Immature natural killer cell (primary cell): ENCODE measurements at places on chromosomes 6 and 20.

GRCh38 chr6:38068854-38069590, 249.5 kb downstream of the ZFAND3 start:
- DNase-seq, result no peak

DNA sequence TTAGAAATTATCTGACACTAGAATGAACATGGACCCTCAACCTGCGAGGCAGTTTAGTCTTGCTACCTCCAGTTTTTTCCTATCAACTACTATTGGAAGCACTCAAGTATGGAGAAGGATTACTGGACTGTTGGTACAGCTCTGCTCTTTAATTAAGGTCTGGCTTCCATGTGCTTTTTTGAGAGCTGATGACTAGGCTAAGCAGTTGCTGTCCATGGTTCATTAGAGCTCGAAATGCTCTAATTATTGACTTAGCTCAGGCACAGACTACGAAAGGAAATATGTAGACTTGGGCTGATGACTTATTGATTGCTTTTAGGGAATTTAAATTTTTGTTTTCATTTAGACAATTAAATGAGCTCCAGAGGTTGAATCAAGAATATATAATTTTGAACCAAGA, 1281.6 kb downstream of the HACE1 start:
- DNase-seq, result no peak

DNA sequence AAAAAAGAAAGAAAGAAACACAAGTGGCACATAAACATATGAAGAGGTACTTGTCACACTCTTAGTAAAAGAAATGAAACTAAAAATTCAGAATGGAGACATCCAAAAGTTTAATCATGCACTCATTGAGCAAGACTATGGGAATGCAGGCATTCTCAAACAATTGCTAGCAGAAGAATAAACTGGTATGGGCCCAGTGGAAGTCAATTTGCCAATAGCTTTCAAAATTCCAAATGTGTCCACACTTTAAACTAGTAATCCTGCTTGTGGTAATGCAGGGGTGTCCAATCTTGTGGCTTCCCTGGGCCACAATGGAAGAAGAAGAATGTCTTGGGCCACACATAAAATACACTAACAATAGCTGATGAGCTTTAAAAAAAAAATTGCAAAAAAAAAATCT, 97.4 kb downstream of the EPB41L2 start:
- no peak for DNase-seq

GRCh38 chr20:59996108-59996507, 37.9 kb downstream of the CDH26 start:
- no peak for DNase-seq

DNA sequence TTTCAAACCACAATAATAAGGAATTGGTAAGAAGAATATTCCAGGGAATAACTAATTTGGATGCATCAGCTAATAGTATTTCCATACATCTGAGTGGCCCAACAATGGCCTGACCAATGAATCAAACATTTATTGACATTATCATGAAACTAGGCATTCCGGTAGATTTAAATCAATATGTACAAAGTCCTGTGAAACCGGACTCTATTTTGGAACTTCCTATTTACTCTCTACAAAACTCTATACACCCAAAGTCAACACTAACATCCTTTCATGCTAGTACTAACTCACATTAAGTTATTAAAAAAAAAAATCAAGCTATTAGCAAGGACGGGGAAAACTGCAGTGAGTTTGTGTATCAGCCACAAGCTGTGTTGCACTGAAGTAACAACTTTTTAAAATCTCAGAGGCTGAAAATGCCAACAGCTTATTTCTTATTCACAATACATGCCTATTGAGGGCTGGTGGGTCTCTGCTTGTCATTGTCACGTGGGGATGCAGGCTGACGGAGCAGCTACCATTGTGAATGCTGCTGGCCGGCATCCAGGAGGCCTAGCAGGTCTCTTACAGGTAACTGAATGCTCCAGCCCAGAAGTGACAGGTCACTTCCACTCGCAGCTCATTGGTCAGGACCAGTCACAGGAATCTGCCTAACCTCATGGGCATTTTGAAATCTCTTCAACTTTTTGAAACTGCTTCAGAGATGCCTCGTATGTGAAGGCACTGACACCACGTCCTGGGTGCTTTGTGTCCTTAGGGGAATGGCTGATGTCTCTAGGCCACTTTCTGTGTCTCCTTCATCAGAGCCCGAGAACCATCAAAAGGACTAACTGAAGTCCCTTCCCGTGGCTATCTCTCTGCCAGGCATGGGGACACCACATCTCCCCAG, 76.3 kb downstream of the SLC22A23 start:
- DNase-seq, result no peak

DNA sequence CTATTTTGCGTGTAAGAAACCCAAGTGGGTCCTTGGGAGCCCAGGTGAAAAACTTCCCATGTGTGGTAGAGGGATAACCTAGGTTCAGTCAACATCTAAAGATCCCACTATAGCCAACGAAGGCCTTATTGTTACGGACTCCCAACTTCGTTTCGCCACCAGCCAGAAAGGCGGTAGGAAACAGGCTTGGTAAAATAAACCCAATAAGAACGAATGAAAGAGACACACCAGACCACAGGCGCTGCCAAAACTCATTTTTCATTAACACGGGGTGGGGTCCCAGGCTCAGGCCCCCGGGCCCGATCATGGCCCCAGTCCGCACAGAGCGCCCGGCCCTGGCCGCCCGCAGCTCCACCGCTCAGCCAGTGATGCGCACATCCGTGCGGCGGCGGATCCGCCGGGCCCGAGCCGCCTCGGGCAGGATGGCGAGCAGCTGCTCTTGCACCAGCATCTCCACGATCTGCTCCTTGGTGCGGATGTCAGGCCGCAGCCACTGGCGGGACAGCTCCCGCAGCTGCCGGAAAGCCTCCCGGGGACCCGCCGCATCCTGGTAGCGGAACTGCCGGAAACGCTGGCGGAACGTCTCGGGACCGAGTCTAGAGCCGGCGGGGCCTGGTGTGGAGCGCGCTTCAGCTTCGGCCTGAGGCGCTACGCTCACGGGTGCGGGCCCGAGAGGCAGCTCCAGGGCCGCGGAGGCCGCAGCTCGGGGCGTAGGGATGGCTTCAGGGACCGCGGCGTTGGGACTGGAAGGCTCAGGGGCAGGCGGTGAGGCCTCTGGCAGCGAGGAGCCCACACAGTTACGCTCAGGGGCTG, 709 bp downstream of the SCAND1 start:
- DNase-seq, result peak; percentile 74

DNA sequence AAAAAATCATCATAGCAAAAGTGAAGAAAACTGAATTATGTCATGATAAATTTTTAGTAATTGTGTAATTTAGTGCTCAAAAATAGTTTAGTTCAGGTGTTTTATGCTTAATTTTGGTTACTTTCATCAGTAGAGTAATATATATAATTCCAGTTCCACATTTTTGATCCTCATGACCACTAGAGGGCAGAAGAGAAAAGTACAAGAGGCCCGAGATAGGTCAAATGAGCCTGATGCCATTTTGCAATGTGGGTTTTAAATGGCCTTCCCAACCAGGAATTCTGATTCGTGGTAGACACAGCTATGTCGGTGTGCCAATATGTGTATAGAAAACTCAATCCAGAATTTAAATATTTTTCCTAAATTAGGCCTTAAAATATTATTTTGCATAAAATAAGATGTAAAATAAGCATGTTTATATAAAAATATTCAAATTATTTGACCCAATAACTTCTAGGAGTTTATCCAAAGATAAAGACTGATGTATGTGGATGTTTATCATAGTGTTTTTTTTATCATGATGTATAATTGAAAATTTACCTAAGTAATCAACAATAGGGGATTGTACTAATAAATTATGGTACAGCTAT, 159.7 kb upstream of the RPS6KA2 start:
- DNase-seq, result peak; percentile 30

- DNase-seq, result no peak
Observed at GRCh38 chr20:64067733-64068307, 4.8 kb downstream of the TCEA2 start.

DNA sequence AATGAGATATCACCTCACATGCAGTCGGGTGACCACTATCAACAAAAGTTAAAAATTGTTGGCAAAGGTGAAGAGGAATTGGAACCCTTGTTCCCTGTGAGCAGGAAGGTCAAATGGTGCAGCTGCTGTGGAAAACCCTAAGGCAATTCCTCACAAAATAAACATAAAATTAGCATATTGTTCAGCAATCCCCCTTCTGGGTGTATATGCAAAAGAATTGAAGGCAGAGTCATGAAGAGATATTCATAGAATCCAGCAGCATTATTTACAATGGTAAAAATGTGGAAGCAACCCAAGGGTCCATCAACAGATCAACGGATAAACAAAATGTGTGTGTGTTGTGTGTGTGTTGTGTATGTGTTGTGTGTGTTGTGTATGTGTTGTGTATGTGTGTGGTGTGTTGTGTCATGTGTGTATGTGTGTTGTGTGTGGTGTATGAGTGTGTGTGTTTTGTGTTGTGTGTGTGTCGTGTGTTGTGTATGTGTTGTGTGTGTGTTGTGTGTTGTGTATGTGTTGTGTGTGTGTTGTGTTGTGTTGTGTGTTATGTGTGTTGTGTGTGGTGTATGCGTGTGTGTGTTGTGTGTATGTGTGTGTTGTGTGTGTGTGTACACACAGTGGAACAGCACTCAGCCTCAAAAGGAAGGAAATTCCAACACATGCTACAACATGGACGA, 245.1 kb downstream of the ERMARD start:
- no peak for DNase-seq

DNA sequence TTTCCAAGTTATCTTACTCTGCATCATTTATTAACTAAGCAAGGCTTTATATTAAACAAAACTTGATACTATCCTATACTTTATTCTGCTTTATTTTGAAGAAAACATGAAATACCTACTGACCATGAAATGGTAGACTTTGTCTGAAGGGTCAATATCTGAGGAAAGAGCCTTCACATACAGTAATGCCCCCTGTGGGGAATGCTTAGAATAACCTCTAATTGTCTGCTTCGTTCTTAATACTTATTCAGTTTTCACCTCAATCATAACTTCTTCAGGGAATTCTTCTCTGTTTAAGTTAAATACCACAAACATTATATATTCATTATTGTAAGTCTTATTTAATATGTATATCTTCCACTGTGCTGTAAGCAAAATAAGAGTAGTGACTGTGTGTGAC, 498.9 kb upstream of the MANEA start:
- no peak for DNase-seq

DNA sequence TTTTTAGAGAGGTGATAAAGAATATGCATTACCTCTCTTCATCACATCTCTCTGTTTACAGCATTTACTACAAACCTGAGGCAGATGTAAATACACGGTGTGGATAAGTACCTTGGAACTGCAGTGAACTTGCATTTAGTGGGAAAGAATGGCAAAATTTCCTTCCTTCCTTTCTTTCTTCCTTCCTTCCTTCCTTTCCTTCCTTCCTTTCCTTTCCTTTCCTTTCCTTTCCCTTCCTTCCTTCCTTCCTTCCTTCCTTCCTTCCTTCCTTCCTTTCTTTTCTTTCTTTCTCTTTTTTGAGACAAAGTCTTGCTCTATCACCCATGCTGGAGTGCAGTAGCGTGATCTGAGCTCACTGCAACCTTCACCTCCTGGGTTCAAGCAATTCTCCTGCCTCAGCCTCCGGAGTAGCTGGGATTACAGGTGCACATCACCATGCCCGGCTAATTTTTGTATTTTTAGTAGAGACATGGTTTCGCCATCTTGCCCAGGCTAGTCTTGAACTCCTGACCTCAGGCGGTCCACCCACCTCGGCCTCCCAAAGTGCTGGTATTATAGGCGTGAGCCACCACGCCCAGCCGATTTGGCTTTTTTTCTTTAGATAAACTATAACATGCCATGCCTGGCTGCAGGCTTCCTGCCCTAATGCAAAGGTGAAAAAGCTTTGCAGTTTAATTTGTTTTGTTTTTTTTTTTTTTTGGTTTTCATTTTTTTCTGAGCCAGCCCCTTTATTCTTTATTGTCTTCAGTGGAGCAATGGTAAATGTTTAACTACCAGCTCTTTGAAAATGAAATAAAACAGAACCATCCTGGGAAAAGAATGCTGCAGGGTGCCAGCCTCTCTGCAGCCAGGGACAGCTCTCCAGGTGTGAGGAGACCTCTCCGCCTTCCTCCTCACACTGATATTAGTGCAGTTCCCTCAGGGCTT, 64.2 kb upstream of the NEDD9 start:
- DNase-seq, result no peak

DNA sequence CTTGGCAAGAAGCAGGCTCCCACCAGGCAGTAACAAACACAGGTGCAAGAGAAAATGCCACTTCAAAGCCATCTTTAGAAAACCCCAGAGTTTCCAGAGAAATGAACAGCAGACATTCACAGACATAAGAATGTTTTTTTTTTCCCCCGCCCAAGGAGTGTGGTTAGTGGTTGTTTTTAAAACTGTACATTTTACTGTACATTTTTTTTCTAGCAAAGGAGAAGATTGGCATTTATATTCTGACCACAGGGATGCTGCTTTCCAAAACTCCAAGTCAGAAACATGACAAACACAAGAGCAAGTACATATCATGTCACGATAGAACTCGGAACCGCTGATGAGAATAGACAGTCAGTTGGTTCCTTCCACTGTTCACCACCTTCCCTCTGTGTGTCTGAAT, 197.9 kb downstream of the LRFN2 start:
- no peak for DNase-seq

DNA sequence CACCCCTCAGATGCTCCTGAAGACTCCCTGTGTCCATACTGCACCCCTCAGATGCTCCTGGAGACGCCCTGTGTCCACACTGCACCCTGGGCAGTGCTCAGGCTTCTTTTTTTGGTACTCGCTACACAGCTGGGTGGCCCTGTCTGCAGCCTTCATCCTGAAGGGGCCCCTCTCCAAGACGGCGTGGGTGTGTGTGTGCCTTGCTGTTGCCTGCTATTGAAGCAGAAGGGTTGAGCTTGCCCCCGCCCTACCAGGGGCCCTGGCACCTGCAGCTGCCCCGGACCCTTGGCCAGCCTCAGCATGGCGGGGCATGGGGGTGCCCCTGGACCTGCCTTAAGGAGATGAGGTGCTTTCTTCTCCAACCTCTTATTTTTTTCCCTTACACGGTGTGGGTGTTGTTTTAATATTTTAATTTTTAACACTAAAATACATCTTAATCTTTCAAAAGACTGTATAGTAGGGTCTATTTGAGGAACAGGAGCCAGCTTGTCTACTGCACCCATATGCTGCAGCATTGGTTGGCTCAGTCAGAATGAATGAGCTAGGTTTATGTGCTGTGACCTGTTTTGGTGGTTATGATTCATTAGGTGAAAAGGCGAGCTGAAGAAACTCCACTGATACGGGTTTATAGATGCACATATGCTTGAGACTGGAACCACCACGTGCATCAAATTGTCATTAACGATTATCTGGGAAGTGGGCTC, 135.9 kb downstream of the AGPAT4 start:
- no peak for DNase-seq

DNA sequence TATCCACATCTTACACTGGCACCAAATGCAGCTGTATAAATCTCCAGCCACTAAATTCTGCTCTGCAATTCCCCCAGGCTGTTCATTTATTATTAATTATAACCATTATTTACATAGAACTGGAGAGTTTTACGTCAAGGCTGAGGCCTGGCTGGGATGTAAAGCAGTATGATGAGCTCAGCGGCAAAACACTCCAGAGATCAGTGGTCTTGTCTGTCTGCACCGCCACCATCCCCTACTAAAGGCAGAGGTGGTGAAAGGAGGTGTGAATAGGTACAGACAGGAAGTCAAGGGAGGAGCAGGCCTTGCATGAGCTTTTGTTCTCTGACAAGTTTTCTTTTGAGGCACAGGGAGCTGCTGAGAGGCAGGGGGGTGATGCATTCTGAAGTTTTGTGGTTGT, 159.9 kb upstream of the PCSK2 start:
- no peak for DNase-seq
